ENCODE measurements at places on chromosomes 5 and 9. TPM values are rescaled to one million over a fixed set of nuclear protein-coding genes. Genes with fewer than 3 reads are reported as not detected.

Gene NRARP
- 0.44 TPM for total RNA-seq

Gene PCDHGA4
- total RNA-seq = 6.3 TPM

Gene TAF11L13
- not detected for total RNA-seq

Gene PTCD2
- 13.2 TPM for total RNA-seq

Gene ZMYND19
- total RNA-seq = 30.8 TPM

Gene CORO2A
- 2.4 TPM for total RNA-seq

Gene GCNT4
- total RNA-seq = 5.1 TPM

Gene HABP4
- 20.1 TPM for total RNA-seq

Gene ADAMTS16
- not detected for total RNA-seq

Gene SPINK6
- total RNA-seq = not detected

Gene MARCOL
- total RNA-seq = not detected

Gene BHMT2
- 1.2 TPM for total RNA-seq

Gene KIF12
- not detected for total RNA-seq

Gene FOXD4L3
- not detected for total RNA-seq

Gene BTNL8
- not detected for total RNA-seq

Gene CARD19
- 46.8 TPM for total RNA-seq

Gene PTGDS
- total RNA-seq = not detected

Gene APBA1
- 16.8 TPM for total RNA-seq

Gene TAF11L7
- total RNA-seq = not detected

Gene GGTA1
- total RNA-seq = not detected

Gene DNAJC25
- total RNA-seq = 10.7 TPM

Gene EGFLAM
- 6.3 TPM for total RNA-seq

Gene CARTPT
- not detected for total RNA-seq

Gene ACER2
- total RNA-seq = 1.5 TPM

Gene PCSK1
- not detected for total RNA-seq

Gene PHF24
- not detected for total RNA-seq
